ENCODE measurements at places on chromosomes 7 and 10. TPM values are rescaled to one million over a fixed set of nuclear protein-coding genes. Genes with fewer than 3 reads are reported as not detected.

GRCh38 chr7:65489260-65489767, 115.7 kb downstream of the ZNF92 start:
- no peak for DNase-seq

- DNase-seq = no peak
Measured at GRCh38 chr7:151520419-151521261, 945 bp upstream of the RHEB start.

- no peak for DNase-seq
Measured at GRCh38 chr10:126264102-126265018, 123.9 kb downstream of the ADAM12 start.

DNA sequence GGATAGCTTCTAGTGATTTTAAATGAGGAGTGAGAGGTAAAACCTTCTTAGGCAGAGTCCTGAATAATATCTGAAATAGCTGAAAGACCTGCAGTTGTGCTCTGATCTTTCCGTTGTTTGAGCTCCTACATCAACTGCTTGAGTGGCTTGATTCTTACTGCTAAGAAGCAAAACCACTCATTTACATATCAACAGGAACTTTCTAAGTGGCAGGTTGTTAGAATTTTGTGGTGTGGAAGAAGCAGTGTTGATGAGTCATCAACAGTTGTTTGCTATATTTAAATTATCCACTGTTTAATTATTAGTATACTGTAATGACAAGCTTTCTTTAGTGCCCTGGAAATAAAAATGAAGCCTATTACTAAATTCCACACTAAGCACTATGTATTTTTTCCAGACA, 689.5 kb downstream of the DNAJB9 start:
- no peak for DNase-seq

Gene SHLD2
- 31.8 TPM for total RNA-seq

Measured in MCF 10A (cell line).